ENCODE measurements at places on chromosomes 11 and 22.

DNA sequence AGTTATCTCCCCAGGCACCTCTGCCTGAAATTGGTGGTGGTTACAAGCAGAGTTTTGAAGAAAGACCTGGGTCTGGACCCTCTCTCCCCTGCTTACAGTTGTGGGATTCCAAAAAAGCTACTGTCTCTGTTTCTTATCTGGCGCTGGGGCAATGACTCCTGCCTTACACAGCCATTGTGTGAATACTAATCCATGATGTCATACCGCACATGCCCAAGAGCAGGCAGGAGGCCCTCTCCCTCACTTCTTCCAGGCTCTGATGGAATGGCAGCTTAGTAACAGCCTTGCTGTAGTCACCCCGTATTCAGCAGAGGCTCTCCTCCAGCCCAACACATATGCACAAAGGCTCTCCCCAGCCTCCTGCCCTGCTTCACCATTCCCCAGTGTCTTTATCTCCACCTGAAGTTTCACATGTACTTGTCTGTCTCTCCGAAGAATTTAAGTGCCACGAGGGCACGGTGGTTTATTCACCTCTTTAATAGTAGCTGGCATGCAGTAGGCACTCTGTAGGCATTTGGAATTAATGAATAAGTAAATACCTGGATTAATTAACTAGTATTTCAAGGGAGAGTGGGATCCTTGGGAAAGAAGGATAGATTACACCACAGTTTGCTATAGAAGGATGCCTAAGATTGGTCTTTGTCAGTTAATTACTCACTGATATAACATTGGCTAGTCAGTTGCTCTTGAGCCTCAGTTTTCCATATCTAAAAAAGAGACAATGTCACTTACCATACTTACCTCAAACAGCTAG is 165.6 kb downstream of the ETS1 start:
- DNase-seq = no peak

- no peak for DNase-seq
These were observed 139.9 kb downstream of the CSNK2A3 start for GRCh38 chr11:11213117-11213516.

DNA sequence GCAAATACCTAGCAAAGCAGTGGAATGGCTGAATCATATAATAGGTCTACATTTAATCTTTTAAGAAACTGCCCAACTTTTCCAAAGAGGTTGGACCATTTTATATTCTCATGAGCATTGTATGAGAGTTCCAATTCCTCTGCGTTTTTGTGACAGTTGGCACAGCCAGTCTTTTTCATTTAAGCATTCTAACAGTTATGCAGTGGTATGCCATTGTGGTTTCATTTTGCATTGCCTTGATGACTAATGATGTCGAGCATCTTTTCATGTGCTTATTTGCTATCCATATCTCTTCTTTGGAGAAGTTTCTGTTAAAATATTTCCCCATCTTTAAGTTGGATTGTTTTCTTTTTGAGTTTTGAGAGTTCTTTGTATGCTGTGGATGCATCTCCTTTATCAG is 38.7 kb downstream of the EIF3F start:
- DNase-seq = no peak

DNA sequence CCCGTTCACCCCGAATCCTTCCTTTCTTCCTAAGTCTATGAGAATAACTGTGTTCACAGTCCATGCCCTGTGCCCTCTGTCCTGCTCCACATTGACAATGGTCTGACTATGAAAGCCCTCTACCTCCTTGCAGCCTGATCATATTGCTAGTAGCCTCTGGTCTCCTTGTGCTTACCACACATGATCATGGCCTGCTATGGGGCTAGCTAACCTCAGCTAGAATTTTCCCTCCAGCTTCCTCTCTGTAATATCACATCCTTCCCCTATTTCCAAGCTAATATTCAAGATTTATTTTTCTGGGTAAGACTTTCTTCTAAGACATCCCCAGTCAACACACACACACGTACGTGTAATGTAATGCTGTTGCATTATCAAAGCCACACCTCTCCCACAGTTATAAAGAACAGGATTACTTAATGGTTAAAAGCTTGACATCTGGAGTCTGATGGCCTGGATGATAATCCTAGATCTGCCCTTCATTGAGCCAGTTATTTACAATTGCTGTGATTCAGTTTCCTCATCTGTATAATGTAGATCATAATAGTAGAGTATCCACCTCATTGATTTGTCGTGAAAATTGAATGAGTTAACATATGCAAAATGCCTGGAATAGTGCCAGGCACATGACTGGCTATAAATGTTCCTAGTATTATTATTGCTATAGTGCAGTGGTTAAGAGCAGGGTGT is 214.4 kb upstream of the BLID start:
- DNase-seq = no peak

- no peak for DNase-seq
These were observed 15.2 kb downstream of the ZBTB16 start for GRCh38 chr11:114074546-114075343.

- no peak for DNase-seq
These were observed 71.4 kb upstream of the PITPNB start for GRCh38 chr22:27990451-27990840.

- no peak for DNase-seq
These were observed 9.7 kb upstream of the DEPDC7 start for GRCh38 chr11:33006010-33006409.

DNA sequence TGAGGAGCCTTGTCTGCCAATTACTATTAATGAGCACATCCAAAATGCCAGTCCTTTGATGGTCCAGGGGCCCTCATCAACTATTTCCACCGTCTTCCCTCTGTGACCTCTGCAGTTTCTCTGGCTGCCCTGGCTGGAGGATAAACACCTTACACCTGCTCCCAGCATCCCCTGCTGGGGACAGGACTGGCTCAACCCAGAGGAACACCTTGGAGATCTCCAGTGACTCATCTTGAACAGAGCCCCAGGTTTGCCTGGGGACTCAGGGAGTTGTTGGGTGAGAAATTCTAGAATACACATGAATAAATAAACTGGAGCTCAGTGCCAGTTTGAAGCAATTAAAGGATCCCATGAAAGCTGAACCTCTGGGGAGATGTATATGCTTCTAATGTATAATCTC is 24.0 kb upstream of the ELF5 start:
- DNase-seq = no peak

- no peak for DNase-seq
These were observed 31.1 kb upstream of the DDI1 start for GRCh38 chr11:104005234-104005855.
